ENCODE measurements at places on chromosomes 16 and 17.

DNA sequence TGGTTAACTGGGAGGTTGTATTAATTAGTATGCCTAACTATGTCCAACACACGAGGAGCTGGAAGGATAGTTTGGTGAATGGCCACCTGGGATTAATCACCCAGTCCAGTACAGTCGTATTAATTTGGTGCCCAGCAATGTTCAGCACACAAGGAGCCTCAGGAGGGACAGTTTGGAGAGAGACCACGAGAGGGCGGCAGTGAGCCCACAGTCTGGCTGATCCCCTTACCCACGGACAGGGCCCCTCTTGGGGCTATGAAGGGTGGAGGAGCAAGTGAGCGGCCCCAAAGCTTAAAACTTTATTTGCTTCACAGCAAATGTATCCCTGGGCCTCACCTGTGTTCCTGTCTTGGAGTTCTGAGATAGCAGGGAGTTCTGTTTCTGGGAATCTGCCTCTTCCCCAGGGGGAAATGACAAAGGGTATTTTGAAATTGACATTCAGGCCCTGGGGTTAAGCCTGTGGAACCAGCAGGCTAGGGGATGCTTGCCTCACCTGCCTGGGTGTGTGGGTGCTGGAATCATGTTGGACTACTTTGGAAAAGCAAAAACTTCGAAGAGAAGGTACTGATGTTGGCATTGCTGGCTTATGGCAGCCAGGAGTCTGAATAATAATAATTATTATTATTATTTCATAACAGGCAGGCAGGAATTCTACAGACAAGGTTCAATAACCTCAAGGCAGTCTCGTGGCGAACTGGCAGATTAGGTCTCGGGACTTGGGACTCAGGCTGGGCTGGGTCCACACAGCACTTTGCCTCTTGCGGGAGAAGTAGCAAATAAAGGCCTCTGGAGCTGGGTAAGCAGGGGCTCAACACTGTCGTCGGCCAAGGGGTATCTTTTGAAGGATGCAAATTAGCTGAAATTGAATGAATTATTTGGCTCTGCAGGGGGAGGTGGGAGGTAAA is 227.6 kb upstream of the ASIC2 start:
- no peak for DNase-seq

DNA sequence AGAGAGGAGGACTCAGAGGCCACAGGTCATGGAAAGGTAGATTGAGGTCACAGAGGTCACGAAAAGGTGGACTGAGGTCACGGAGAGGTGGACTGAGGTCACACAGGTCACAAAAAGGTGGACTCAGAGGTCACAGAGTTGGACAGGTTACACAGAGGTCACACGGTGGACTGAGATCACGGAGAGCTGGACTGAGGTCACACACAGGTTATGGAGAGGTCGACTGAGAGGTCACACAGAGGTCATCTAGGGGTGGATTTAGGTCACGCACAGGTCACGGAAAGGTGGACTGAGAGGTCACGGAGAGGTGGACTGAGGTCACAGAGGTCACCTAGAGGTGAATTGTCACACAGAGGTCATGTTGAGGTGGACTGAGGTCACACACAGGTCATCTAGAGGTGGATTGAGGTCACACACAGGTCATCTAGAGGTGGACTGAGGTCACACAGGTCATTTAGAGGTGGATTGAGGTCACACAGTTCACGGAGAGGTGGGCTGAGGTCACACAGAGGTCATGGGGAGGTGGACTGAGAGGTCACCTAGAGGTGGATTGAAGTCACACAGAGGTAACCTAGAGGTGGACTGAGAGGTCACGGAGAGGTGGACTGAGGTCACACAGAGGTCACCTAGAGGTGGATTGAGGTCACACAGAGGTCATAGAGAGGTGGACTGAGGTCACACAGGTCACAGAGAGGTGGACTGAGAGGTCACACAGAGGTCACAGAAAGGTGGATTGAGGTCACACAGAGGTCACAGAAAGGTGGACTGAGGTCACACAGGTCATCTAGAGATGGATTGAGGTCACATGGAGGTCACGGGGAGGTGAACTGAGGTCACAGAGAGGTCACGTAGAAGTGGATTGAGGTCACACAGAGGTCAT is 26.7 kb upstream of the JPT2 start:
- DNase-seq = no peak

DNA sequence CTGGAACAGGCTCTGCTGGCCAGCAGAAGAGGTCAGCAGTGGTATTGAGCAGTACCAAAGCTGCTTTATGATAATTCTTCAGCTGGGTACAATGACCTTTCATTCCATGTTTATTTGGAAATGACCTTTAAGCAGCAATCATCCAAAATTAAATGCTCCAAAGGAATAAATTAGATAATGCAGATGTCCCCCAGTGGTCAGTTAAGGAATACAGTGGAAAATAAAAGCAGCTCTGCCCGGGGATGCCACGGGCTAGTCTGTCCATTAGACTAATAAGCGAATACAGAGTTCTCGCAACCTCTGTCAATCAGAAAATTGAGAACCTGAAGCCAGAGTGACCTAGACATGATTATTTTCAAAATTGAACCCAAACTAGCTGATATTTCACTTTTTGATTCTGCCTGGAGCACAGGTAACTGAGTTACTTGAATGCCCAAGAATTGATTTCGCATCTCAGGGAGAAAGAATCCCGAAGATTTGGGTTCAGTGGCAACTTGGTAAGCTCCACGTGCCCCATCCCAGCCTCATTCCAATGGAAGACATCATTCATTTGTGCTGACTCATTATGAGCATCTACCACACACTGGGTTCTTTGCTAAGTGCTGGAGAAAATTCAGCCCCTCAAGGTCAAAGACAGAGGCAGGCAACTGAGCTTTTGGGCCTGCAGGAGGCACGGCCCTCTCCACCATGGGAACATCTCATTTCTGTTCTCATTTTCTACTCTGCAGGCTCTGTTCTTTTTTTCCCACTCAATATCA is 34.4 kb upstream of the SLC39A11 start:
- DNase-seq = no peak

DNA sequence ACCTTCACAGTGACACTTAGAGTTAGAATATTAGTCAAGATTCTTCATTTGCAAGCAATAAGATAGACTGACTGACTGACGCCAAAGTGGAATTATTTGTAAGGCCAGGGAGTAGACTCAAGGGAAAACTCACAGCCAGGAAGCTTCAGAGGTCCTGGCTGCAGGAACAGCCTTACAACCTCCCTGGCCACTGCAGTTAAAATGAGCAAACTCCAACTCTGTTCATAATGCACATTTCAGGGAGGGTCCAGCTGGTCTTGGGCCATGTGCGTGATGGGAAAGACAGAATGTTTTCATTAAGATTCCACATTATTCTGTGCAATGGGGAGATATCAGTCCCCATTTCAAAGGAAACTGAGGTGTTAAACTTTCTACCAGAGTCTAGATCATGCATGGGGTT is 9.9 kb downstream of the CAPNS2 start:
- no peak for DNase-seq
